MG63 (cell line): ENCODE measurements at places on chromosomes 6 and 20. TPM values are rescaled to one million over a fixed set of nuclear protein-coding genes. Genes with fewer than 3 reads are reported as not detected.

The SLC44A4 gene
- total RNA-seq: not detected in 2 replicates

The VPS16 gene
- 18.5 and 21.2 TPM in 2 replicates for total RNA-seq

The PIM1 gene
- total RNA-seq: 13.0 and 18.9 TPM in 2 replicates

The MYL9 gene
- total RNA-seq: 1.3 TPM in 1 of 2 replicates, not detected in the other

The OR2J3 gene
- not detected in 2 replicates for total RNA-seq

The ANKEF1 gene
- total RNA-seq: 0.79 and 1.3 TPM in 2 replicates

The SASH1 gene
- total RNA-seq: 31.8 and 39.1 TPM in 2 replicates

The CASS4 gene
- total RNA-seq: 0.07 and 0.25 TPM in 2 replicates

The SLC2A10 gene
- total RNA-seq: 13.2 and 33.3 TPM in 2 replicates

The KIF13A gene
- 9.5 and 11.3 TPM in 2 replicates for total RNA-seq

The ADTRP gene
- total RNA-seq: 1.5 and 2.1 TPM in 2 replicates

The RGS17 gene
- total RNA-seq: 0.20 and 0.36 TPM in 2 replicates

The RBBP9 gene
- 13.2 and 19.5 TPM in 2 replicates for total RNA-seq

The ZBTB9 gene
- total RNA-seq: 5.6 and 6.9 TPM in 2 replicates

The CLPSL1 gene
- total RNA-seq: not detected in 2 replicates

The GSTA3 gene
- not detected in 2 replicates for total RNA-seq

The MAS1 gene
- total RNA-seq: not detected in 2 replicates

The IGF2R gene
- 33.4 and 35.9 TPM in 2 replicates for total RNA-seq

The NRSN2 gene
- 1.8 and 24.3 TPM in 2 replicates for total RNA-seq

The CAP2 gene
- total RNA-seq: 3.2 and 5.4 TPM in 2 replicates

The GGTLC1 gene
- total RNA-seq: not detected in 2 replicates

The MUC21 gene
- total RNA-seq: not detected in 2 replicates

The CGA gene
- total RNA-seq: not detected in 2 replicates

The MYCT1 gene
- total RNA-seq: not detected in 2 replicates

The TRIM15 gene
- not detected in 2 replicates for total RNA-seq

The MAK gene
- total RNA-seq: 0.13 TPM in 1 of 2 replicates, not detected in the other

The KIAA1755 gene
- 1.2 and 1.5 TPM in 2 replicates for total RNA-seq

The VSX1 gene
- not detected in 2 replicates for total RNA-seq
